ENCODE measurements at places on chromosomes 6 and 20.
A peak's percentile ranks its signal among the peaks of the same experiment; 100 is the strongest.

GRCh38 chr6:24949020-24949569 is 13.3 kb upstream of the RIPOR2 start:
- no peak for DNase-seq

- no peak for DNase-seq
These were observed 123.2 kb downstream of the BACH2 start for GRCh38 chr6:90173262-90173925.

- no peak for DNase-seq
These were observed 11.6 kb downstream of the PTPRT start for GRCh38 chr20:43178080-43178479.

GRCh38 chr6:68615938-68616337 is 19.1 kb upstream of the ADGRB3 start:
- no peak for DNase-seq

DNA sequence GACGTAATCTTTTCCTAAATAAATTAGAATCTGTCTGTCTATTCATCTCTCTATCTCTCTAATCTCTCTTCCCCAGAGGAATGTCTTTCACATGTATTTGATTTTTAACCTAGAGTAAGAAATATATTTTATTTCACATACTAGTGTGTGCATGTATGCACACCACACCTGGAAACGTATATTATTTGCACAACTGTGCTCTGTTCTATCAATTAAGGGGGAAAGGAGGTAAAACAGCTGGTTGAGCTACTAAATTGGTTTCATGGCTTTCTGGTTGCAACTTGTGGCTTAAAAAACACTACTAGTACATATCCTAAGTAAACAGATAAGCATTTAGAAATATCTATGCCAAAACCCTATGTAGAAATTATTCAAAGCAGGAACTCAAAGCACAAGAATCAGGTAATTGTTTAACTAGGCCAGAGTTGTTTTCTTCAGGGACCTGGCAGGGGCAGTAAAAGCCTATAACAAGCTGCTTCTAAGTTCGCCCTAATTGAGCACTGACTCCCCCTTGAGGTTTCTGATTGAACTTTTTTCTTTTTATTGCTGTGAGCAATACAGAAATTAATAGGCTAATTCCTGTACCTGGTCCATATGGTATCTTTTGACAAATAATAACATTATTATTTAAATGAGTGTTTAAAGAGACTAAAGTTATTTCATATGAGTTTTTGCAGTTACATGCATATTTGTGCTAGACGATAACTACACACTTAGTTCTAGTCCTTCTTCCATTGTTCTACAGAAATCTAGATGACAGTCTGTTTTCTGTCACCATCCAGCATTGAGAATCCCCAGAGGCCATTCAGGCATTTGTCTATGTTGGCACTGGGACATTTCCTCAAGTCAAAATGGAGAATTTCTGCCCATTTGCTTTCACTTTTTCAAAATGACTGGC is 88.6 kb downstream of the MCHR2 start:
- peak; percentile 22 for DNase-seq

DNA sequence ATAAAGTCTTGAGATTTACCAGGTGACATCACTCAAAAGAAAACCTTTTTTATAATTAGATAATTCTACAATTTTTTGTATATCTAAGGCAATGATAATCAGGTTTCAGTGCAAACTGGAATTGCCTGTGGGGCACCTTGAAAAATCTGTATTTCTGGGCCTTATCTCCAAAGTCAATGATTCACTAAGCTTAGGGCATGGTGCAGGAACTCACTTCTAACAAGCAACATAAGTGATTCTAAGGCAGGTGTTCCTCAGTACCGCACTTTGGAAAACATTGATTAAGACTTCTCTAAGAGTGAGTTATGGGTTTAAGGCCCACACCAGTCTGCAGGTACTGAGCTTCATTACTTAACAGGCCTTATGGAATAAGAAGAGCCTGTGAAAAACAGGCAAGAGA is 115.3 kb downstream of the COL12A1 start:
- DNase-seq, result no peak

DNA sequence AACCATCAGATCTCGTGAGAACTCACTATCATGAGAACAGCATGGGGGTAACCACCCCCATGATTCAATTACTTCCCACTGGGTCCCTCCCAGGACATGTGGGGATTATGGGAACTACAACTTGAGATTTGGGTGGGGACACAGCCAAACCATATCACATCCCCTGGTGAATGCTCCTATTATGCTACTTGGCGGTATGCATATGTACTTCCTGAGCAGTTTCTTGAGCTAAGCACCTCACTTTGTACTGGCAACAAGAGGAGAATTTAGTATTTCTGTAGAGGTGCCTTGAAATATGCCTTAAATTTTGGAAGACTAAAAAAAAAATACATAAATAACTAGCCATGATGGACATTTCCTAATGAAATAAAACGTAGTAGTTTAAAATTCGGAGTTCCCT is 327.2 kb upstream of the CITED2 start:
- no peak for DNase-seq

DNA sequence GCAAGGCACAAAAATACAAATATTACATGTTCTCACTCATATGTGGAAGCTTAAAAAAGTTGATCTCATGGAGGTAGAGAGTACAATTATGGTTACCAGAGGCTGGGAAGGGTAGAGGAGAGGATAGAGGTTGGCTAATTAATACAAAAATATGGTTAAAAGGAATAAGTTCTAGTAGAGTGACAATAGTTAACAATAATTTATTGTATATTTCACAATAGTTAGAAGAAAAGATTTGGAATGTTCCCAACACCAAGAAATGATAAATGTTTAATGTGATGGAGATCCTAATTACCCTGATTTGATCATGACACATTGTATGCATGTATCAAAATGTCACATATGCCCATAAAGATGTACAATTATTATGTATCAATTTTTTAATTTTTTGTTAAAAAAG is 1.8 kb downstream of the ALDH8A1 start:
- no peak for DNase-seq

- no peak for DNase-seq
These were observed 18.0 kb upstream of the PI3 start for GRCh38 chr20:45156713-45157112.

GRCh38 chr20:5686384-5687105 is 63.7 kb upstream of the SHLD1 start:
- no peak for DNase-seq

DNA sequence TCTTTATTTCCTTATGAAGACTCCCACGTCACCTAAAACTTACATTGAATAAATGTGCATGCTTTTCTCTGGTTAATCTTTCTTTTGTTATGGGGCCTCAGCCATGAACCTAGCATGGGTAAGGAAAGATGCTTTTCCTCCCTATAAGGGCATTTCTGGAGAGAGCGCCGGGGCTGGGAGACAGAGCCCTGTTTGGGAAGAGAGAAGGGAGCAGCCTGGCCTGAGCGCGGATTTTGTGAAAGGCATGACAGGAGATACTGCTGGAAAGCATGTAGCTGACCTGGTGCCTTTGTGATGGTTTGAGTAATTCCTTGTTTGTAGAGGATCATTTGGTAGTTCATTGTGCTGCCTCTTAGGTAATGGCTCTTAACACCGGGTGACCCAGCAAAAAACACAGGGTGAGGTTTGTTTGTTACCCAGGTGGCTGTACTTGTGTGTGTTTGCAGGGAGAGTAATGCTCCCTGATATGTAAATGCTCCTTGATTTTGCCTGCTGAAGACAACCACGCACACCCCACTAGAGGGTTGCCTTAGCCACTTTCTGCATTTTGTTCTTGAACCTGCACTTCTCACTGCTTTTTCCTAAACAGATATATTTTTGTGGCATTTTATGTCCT is 59.2 kb downstream of the ANKRD6 start:
- DNase-seq, result no peak

- no peak for DNase-seq
These were observed 11.5 kb downstream of the PMEPA1 start for GRCh38 chr20:57698116-57698866.

- no peak for DNase-seq
These were observed 163.8 kb upstream of the TAB2 start for GRCh38 chr6:149153693-149154092.

DNA sequence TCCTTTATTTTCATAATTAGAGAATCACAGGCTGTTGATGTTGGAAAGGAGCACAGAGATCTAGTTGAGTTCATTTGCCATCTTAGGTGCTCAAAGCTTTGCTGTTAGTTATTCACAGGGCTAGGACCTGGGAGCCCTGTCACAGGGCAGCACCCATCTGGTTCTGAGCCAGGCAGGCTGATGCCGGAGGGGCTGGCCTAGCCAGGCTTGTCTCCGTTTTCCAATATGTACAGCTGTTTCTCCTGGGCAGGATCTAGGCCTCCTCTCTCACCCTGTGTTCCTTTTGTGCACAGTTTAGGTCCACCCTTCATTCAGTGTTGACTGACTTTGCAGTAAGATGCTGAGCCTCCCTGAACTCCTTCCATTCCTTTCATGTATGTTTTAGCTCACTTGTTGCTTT is 33.4 kb downstream of the LRRC1 start:
- no peak for DNase-seq

- DNase-seq, result peak; percentile 75
These were observed at the start of gene RAB22A for GRCh38 chr20:58309591-58310290. Gene RAB22A (plus strand): TSS chr20:58309715. CDS start chr20:58309977, 262 bp downstream.

All from globus pallidus (tissue), 1 donor.